Mononuclear cell (primary cell): ENCODE measurements at places on chromosomes 3 and 15. TPM values are rescaled to one million over a fixed set of nuclear protein-coding genes. Genes with fewer than 3 reads are reported as not detected.

The HGD gene
- 6.7 TPM for total RNA-seq

The SERPINI2 gene
- not detected for total RNA-seq

The DZIP1L gene
- 0.21 TPM for total RNA-seq

The NUP210 gene
- 63.0 TPM for total RNA-seq

The COPB2 gene
- total RNA-seq, result 18.6 TPM
